Psoas muscle (tissue), 8 donors: ENCODE measurements at places on chromosomes 1 and 21. TPM values are rescaled to one million over a fixed set of nuclear protein-coding genes. Genes with fewer than 3 reads are reported as not detected.

DNA sequence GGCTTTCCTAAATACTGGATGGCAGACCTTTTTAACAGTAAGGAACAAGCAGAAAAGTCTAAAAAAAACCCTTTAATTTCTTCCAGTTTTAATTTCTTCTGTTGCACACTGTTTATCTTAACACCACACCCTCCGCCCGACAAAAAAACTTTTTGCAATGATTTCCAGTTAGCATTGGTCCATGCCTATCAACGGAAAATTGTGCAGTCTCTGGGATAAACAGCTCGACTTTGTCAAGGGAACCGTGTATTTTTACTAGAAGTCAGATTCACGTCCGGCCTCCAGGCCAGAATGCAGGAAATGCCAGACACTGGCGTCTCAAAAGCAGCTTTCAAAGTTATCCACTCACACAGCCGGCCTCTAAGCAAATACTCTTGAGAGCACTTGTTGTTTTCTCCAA lies 378 bp upstream of the NUP210L start:
- peak overlapping the region; percentile 53 for H3K27ac ChIP-seq
- H3K4me1 ChIP-seq: peaks cover 18% of the 10 kb centered on the region
- no peak overlapping the region for H3K4me3 ChIP-seq
- H3K36me3 ChIP-seq: peaks cover 5% of the 10 kb centered on the region
- H3K27me3 ChIP-seq: no peaks in the 10 kb centered on the region

- H3K4me3 ChIP-seq: no peak overlapping the region
- no peaks in the 10 kb centered on the region for H3K27me3 ChIP-seq
- H3K36me3 ChIP-seq: no peaks in the 10 kb centered on the region
- H3K27ac ChIP-seq: no peak overlapping the region
- H3K4me1 ChIP-seq: no peaks in the 10 kb centered on the region
- DNase-seq: no peak
Measured at GRCh38 chr1:231059566-231060193, 19.6 kb upstream of the FAM89A start.

RPS6KA1 gene
- 3.0 TPM for total RNA-seq

- no peak for DNase-seq
- no peaks in the 10 kb centered on the region for H3K36me3 ChIP-seq
- no peaks in the 10 kb centered on the region for H3K27me3 ChIP-seq
- no peak overlapping the region for H3K27ac ChIP-seq
- no peak overlapping the region for H3K4me3 ChIP-seq
Measured at GRCh38 chr1:68168545-68169171, 63.7 kb downstream of the WLS start.

GRCh38 chr1:95095833-95096217 lies 21.3 kb upstream of the TLCD4 start:
- no peak overlapping the region for H3K27ac ChIP-seq
- no peak for DNase-seq
- no peaks in the 10 kb centered on the region for H3K4me1 ChIP-seq
- H3K4me3 ChIP-seq: no peak overlapping the region
- no peaks in the 10 kb centered on the region for H3K36me3 ChIP-seq

IL6R gene
- 93.8 TPM for total RNA-seq

GRCh38 chr1:224683936-224684335 lies 67.8 kb downstream of the CNIH3 start:
- H3K27me3 ChIP-seq: no peaks in the 10 kb centered on the region
- no peak for DNase-seq
- H3K27ac ChIP-seq: no peak overlapping the region

DAB1 gene
- 0.28 TPM for total RNA-seq

LMOD1 gene
- total RNA-seq: 12.8 TPM

- no peak overlapping the region for H3K27ac ChIP-seq
- no peak for DNase-seq
- no peaks in the 10 kb centered on the region for H3K27me3 ChIP-seq
- H3K4me1 ChIP-seq: peaks cover 9% of the 10 kb centered on the region
- no peaks in the 10 kb centered on the region for H3K36me3 ChIP-seq
- H3K4me3 ChIP-seq: no peak overlapping the region
Measured at GRCh38 chr21:21064353-21064752, 66.1 kb downstream of the NCAM2 start.

DNA sequence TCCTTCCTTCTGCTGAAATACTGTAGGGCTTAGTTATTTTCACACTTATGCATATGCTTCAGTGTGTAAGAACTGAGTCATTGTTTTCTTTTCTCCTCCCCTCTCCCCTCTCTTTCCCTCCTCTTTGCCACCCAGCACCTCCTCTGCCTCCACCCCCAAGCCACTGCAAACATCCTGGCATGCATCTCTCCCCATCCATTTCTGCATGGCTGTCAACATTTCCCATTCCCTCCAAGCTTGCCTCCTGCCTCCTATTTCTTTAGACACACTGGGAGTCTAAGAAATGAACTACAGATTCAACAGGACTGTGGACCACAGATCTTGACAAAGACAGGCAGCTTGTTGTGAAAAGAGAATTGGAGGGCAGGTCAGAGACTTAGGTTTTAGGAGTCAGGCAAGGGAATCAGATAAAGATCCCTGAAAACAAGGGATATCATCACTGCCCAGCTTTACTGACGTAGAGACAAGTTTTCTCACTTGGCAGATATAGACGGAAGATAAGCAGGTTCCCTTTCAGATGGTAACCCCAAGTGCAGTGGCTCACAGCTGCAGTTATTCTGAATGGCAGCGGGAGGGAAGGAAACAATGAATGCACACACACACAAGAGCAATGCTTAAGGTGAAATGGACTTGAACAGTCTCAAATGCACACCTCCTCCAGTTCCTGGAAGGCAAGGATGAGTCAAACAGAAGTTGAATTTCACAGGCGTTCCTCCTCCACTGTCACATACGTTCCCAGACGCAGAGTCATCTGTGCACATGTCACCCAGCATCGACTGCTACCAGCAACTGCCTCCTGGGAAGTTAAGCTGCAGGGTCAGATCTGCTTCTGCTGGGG lies 56.1 kb downstream of the HIVEP3 start:
- no peak for DNase-seq
- H3K4me1 ChIP-seq: peaks cover 10% of the 10 kb centered on the region

DNA sequence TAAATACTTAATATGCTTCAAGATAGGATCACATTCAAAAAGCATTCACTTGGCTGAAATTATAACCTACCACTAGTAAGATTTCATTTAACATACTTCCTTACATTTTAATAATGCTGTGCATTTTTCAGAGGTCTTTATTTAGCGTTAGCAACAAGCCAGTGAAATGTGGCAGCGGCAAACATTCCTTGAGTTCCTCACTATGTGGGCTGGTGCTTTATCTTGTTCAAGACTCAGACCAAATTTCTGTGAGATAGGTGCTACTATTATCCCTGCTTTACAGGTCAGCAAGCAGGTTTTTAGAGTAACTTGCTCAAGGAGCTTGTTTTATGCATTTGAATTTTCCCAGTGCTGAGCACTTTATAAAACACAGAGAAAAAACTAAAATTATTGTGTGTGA lies 132.7 kb downstream of the PLPPR4 start:
- no peak for DNase-seq
- H3K27ac ChIP-seq: no peak overlapping the region
- H3K27me3 ChIP-seq: no peaks in the 10 kb centered on the region
- H3K36me3 ChIP-seq: no peaks in the 10 kb centered on the region
- H3K4me1 ChIP-seq: no peaks in the 10 kb centered on the region
- no peak overlapping the region for H3K4me3 ChIP-seq

GRCh38 chr1:23751050-23751814 lies 8.0 kb downstream of the ELOA start:
- no peak for DNase-seq
- H3K4me3 ChIP-seq: no peak overlapping the region
- no peak overlapping the region for H3K27ac ChIP-seq
- H3K27me3 ChIP-seq: no peaks in the 10 kb centered on the region
- peaks cover 15% of the 10 kb centered on the region for H3K36me3 ChIP-seq

DNA sequence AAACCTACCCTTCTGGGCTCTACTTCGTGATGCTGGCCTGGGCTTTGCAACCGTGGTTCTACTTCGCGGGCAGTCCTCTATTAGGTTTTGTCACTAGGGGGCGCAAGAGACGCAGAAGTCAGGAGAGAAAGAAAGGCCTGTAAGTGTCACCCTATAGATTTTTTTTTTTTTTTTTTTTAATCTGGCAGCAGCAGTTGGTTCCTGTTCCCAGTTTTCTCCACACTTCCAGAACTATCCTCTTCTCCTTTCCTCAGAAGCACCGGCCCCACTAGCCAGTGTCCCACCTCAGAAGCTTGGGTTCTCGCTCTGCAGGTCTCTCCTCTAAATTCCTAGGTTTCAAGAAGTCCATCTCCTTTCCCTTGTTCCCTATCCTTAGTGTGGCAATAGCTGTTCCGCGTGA lies 9.1 kb upstream of the LCE2D start:
- H3K4me3 ChIP-seq: no peak overlapping the region
- no peaks in the 10 kb centered on the region for H3K36me3 ChIP-seq
- H3K27ac ChIP-seq: no peak overlapping the region
- no peaks in the 10 kb centered on the region for H3K4me1 ChIP-seq
- no peak for DNase-seq

DNA sequence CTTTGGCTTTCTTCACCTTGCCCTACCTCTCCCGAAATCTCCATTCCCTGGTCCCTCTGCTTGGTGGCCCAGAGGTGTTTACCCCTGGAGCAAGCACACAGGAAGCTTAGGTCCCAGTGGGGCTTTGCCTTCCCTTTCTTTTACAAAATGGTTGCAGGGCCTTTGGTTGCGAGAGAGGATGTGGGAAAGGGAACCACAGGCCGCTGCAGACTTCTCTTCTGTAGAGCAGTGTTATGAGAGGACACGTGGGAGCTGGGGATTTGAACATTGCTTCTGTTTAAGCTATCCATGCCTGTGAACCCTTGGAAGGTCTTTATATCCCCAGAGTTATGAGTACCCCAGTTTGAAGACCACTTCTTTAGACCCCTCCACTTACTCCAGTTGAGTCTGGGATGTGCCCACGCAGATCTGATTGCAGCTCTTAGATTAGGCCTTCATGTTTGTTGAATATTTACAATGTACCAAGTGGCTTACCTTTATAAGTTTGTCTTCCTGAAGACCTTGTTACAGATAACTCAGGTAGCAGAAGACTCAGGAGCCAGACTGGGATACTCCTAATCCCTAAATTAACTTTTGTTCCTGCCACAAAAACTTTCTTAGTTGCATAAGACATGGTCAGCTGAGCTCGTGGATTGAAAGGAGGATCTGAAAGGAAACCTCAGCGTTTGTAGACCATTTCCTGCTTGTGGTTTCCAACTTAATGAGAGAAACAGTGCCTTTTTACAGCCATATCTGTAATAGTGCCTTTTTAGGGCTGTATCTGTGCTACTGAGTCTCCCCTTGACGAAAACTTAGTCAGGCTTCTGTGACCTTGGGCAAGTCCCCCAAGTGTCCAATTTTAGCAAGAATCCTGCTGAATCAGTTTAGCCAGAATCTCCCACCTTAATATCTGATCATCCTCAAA lies 21.9 kb upstream of the IVNS1ABP start:
- no peak overlapping the region for H3K4me3 ChIP-seq
- no peaks in the 10 kb centered on the region for H3K36me3 ChIP-seq
- no peaks in the 10 kb centered on the region for H3K4me1 ChIP-seq
- no peaks in the 10 kb centered on the region for H3K27me3 ChIP-seq
